ENCODE measurements at places on chromosomes 13 and 19. TPM values are rescaled to one million over a fixed set of nuclear protein-coding genes. Genes with fewer than 3 reads are reported as not detected.

Gene ADGRE1
- total RNA-seq = not detected

Gene KIR2DL4
- total RNA-seq = not detected

Gene KCNC3
- not detected for total RNA-seq

DNA sequence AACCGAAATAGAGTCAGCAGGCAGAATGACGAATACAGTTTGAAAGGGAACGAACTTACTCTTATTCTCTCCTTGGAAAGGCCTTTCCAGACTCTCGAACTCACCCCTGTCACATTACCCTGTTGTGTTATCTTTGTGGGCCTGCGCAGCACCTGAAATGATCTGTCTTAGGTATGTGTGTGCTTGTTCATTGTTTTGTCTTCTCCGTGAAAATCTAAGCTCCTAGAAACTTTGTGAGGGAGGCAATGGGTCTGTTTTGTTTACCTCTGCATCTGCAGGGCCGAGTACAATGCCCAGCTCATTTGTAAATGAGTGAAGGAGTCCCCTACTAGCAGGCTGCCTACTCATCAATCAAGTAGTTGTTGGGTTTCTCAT lies 19.6 kb downstream of the HMGB1 start:
- DNase-seq = peak; percentile 71

Gene FGF14
- total RNA-seq = under 0.01 TPM

Gene ATP8A2
- total RNA-seq = 0.72 TPM

DNA sequence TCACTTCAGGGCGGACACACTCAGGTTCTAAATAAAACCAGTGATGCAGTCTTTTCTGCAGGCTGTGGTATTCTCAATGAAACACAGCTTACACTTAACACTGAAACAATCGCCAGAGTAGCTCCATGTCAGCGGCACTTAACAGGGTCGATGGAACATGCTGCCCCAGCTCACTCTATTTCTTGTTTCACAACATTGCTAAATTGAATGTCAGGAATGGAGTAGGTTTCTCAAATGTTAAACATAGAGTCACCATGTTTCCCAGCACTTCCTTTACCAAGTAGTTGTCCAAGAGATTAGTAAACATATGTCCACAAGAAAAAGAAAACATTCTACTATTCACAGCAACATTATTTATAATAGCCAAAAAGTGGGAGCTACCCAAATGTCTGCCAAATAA lies 306.9 kb downstream of the SLITRK6 start:
- no peak for DNase-seq

GRCh38 chr13:78680576-78681350 lies 21.8 kb upstream of the OBI1 start:
- no peak for DNase-seq

Gene WDR87
- not detected for total RNA-seq

GRCh38 chr13:85261757-85262346 lies 537.4 kb downstream of the SLITRK6 start:
- no peak for DNase-seq

DNA sequence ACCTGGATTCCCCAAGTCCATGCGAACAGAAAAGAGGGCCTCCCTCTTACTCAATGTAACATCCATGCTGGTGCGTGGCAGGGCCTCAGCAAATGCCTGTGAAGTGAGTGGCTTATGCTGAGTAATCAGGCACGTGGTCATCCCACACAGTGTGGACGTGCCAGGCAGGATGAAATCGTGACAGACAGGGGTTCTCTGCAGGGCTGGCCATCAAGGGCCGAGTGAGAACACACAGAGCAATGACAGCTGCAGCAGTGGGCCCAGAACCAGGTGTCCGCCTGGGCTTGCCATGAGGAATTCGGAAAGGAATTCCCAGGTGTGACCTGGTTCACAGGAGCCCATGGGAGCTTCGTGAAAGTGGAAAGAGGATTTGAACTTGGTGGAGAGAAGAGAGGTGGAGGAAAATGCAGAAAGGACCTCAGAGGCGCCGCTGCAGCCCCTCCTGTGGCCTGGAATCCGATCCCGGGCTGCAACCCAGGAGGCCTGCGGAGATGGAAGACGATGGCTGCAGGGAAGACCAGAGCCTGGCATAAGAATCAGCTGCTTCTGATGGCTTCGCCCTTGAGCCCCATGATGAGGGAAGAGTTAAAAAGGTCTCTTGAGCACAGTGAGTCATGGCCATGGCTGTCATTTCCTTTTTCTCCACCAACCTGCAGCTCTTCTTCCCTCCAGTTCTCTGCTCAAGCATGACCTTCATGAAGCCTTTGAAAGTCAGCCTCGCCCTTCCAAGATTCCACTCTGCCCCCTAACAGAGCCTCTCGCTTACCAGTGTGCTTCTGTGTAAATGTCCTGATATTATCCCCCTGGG lies 34.6 kb upstream of the SOX1 start:
- peak; percentile 83 for DNase-seq

GRCh38 chr19:35491836-35492360 lies 1.6 kb upstream of the KRTDAP start:
- DNase-seq = peak; percentile 58

- DNase-seq = peak; percentile 42
These were observed 15.6 kb downstream of the ELL start for GRCh38 chr19:18506101-18506930.

DNA sequence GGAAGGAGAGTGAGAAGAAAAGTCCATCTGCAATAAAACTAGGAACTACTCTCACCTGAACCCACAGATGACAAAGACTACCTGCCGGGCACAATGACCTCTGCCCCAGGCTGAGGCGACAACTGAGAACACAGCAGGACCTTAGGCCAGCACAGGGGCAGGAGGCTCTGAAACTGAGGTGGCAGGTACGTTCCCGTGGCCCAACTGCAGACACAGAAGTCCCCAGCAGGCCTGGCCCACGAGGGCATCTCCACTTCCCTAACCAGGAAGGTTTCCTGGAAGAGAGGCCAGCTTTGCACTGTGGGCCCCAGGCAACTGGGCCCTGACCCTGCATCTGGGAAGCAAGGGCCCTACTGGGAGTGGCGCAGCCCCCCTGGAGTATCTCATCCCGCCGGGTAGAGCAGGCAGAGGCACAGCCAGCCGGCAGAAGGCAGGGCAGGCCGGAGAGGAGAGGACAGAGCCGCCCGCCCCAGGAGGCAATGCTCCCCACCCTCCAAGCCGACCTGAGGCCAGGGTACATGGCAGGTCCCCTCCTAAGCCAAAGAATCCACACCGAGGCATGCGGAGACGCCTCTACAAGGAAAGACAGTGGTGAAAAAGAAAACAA lies 32.7 kb downstream of the STK24 start:
- DNase-seq = no peak

GRCh38 chr13:113862931-113863523 lies 849 bp downstream of the GAS6 start:
- DNase-seq = peak; percentile 93

GRCh38 chr13:34241332-34241731 lies 423.4 kb downstream of the RFC3 start:
- DNase-seq = no peak

GRCh38 chr13:107119989-107120881 lies 552.3 kb upstream of the ARGLU1 start:
- DNase-seq = no peak

Gene HS6ST3
- total RNA-seq = under 0.01 TPM

Gene KIR3DL1
- total RNA-seq = not detected
